H1 (cell line): ENCODE measurements at places on chromosomes 2 and 18. TPM values are rescaled to one million over a fixed set of nuclear protein-coding genes. Genes with fewer than 3 reads are reported as not detected.

DNA sequence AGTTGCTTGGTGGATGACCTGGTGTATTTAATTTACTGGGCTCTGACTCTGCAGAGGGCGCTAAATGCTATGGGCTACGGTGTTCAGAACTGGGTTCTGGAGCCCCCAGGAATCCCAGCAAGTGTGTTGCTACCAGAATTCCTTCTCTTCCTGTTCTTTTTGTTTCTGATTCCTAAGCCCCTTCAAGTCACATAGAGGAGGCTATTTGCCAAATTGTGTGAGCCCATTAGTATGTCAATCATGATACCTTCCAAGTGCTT lies 358.2 kb upstream of the SPRED2 start:
- DNase-seq = no peak

- DNase-seq = no peak
Measured at GRCh38 chr18:74488354-74488753, 7.8 kb upstream of the CNDP2 start.

HOXD11 gene
- total RNA-seq = not detected in 2 replicates

GRCh38 chr2:114011713-114012112 lies 121.8 kb downstream of the ACTR3 start:
- DNase-seq = no peak

DNA sequence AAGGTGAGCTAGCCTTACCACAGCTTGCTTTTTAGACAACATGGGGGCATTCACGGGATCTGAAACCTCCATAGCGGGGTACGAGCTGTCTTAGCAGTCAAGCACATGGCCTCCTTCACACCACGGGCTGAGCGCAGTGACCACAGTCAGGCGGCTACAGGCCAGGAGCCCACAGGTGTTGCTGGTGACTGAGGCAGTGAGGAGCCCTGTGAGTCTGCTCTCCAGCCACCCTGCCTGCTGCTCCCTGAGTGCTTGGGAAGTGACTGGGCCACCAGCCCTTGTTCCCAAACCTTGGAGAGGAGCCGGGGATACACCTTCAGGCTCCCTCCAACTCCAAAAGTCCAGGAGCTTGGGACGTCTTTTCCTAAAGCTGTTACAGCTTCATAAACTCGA lies 418.1 kb upstream of the MYT1L start:
- no peak for DNase-seq

DAW1 gene
- total RNA-seq = 0.84 and 1.4 TPM in 2 replicates
